Coronary artery (tissue), 2 donors: ENCODE measurements at places on chromosomes 5 and 9.

GRCh38 chr9:69172895-69173294 lies 1.2 kb upstream of the TJP2 start:
- DNase-seq = no peak

- no peak for DNase-seq
These were observed 839.9 kb downstream of the MAT2B start for GRCh38 chr5:164345173-164345849.

- no peak for DNase-seq
These were observed 933 bp downstream of the NEK6 start for GRCh38 chr9:124258607-124259157.

- DNase-seq = no peak
These were observed 25.6 kb upstream of the TUSC1 start for GRCh38 chr9:25703701-25704357.

DNA sequence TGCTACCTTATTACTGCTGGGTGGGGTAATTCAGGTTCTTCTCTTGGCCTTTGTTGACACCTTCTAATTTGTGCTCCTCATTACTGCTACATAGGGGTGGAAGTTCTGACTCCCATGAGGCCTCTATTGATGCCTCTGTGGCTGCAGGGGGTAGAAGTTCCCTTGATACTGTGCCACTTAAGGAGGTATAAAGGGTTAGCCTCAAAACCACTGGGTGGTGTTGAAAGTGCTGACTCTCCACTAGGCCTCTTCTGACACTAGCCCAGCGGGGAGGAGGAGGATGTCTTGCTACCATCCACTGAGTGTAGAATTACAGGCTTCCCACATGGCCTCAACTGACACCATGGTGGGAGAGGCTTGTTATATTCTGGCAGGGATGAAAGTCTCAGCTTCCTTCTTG lies 36.7 kb upstream of the CCDC112 start:
- no peak for DNase-seq

DNA sequence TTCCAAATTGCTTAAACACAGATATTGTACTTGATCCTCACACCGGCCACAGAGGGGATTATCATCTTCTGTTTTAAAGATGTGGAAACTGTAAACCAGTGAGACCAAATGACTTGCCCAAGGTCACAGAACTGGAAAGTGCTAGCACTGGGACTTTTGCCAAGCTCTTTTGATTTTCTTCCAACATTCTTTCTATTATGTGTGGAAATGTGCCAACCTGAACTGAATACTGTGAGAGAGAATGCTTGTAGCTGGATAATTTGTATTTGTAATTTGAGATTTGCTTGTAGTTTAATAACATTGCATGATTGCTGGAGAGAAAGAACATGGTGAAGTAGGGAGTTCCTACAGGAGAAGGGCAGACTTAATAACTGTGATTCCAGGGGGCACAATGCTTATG lies 977.9 kb upstream of the NUDT12 start:
- no peak for DNase-seq

- DNase-seq = no peak
These were observed 79.3 kb upstream of the ATP10B start for GRCh38 chr5:160931283-160931682.
